ENCODE measurements at places on chromosomes 4 and X. TPM values are rescaled to one million over a fixed set of nuclear protein-coding genes. Genes with fewer than 3 reads are reported as not detected.

GRCh38 chr4:6359536-6360308 is 90.1 kb downstream of the WFS1 start:
- no peak for DNase-seq

- DNase-seq = peak; percentile 37
Measured at GRCh38 chr4:23135792-23136645, 443.3 kb downstream of the GBA3 start.

GRCh38 chrX:19372547-19373331 is 29.0 kb downstream of the PDHA1 start:
- DNase-seq = peak; percentile 10

DNA sequence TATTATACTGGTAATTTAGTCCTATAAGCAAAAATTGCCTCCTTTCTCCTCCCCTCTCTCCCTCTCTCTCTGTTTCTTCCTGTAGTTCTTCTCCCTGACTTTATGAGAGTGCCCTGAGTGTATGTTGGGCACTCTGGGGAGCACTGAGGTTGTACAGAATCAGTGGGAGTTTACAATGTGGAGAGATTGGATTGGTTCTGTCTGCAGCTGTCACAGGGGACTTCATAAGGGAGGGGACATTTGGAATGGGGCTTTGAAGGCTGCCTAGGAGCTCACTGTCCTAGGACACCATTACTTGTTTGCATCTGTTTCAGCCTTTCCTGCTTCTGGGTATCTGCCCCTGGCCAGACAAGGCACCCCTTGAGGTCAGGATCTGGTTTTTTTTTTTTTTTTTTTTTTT is 22.9 kb downstream of the SH3TC1 start:
- no peak for DNase-seq

- no peak for DNase-seq
Measured at GRCh38 chr4:153486281-153487151, 20.4 kb downstream of the TMEM131L start.

GRCh38 chr4:3440011-3440410 is 1.8 kb upstream of the HGFAC start:
- no peak for DNase-seq

- DNase-seq = no peak
Measured at GRCh38 chr4:10096201-10096977, 20.2 kb downstream of the WDR1 start.

GRCh38 chr4:98496152-98496845 is 162.1 kb downstream of the TSPAN5 start:
- DNase-seq = no peak

DNA sequence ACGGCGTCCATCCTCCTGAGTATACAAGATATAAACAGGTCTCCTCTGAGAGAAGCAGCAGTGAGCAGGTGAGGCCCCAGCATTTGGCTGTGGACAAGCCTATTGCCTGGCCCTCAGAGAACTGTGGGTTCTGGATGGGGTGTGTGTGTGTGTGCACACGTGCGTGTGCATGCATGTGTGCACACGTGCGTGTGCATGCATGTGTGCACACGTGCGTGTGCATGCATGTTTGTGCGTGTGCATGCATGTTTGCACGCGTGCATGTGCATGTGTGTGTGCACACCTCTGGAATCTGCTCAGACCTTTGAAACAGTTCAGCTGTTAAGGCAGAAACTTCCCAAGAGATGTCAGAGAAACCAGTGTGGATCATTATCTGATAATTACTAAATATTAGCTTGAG is 22.2 kb upstream of the FHL1 start:
- no peak for DNase-seq

- DNase-seq = no peak
Measured at GRCh38 chrX:28273736-28274135, 292.5 kb upstream of the DCAF8L1 start.

GRCh38 chrX:111560801-111561200 is 49.4 kb downstream of the SERTM2 start:
- no peak for DNase-seq

DNA sequence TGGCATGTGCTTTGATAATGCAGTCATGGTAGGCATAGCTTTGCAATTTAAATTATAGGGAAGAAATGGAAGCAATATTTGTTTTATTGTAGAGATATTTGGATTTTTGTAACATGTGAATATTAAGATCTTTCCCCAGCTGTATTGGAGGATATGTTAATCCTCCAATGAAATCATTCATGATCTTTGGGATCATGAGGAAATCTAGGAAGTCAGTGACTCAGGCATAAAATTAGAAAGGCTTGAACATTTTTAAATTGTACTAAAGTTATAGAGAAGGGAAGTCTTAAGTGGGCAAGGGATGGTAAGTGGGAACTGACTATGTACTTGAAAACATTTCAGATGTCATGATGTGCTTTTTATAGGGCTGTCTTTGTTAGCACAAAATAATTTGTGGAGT is 46.8 kb downstream of the FIP1L1 start:
- no peak for DNase-seq

DNA sequence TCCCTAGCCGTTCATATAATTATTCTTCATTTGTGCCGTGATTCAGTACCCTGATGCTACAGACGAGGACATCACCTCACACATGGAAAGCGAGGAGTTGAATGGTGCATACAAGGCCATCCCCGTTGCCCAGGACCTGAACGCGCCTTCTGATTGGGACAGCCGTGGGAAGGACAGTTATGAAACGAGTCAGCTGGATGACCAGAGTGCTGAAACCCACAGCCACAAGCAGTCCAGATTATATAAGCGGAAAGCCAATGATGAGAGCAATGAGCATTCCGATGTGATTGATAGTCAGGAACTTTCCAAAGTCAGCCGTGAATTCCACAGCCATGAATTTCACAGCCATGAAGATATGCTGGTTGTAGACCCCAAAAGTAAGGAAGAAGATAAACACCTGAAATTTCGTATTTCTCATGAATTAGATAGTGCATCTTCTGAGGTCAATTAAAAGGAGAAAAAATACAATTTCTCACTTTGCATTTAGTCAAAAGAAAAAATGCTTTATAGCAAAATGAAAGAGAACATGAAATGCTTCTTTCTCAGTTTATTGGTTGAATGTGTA is 7.0 kb downstream of the SPP1 start:
- no peak for DNase-seq

DNA sequence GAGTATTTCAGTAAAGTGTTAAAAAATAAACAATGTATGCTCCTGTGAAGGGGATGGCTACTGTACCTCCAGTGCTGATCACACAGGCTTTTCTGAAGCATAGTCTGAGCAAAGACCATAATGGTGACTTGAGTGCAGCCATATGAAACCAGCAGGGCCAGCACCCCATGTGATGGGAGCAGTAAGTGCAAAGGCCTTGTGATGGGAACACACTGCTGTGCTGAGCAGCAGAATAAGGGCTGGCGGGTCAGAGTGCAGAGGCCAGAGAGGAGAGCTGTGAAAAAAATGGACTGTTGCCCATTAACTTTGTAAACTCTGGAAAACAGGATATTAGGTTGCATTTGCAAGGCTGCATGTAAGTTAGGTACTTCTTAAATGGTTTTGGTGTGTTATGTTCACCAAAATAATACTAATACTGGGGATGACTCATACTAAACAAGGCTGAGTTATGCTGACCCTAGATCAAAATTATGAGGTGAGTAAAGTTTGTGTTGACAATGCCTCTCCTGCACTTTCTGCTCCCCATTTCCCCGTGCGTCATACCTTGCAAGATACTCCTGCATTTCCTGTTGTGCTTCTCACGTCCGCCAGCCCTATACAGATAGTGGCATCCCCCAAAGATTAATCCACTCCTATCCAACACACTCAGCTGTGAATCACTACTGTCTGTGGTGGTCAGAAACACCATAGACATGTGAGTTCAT is 67.0 kb upstream of the FAM9A start:
- DNase-seq = no peak

SMAD1 gene
- polyA plus RNA-seq = 64.2 TPM

DNA sequence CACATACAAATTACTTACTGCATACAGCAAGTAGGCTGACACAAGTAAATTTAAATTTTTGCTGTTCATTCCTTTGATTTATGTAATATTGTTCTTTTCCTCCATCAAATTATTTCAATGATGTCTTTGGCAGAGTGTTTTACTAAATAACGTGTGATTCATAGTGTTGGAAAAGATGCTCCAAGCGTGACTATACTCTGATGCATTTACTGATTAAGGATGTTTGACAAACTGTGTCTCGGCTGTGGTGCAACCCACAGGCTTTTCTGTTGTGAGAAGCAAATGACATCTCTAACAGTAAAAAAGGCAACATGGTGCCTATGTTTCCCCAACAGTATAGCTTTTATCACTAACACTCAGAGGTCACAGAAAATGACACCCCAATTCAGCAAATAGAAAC is 540.9 kb downstream of the PPP4R3C start:
- DNase-seq = no peak

GC gene
- 13.5 TPM for polyA plus RNA-seq

DNA sequence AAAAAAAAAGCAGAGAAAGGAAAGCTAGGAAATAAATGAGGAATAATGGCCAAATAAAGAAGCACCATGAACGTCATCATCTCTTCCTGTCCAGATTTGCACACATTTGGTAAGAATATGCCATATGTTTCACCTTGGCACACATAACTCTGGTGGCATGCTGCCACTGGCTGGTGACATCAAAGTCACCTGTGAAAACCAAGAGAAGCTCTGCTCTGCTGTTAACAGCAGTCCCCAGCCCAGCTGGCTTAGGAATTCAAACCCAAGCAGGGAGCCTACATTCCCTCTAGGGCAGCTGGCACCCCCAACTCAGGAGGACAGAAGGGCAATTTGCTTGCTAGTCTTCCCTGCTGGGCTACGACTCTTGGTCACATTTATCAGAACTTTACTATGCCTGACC is 77.6 kb downstream of the RASL11B start:
- DNase-seq = no peak

NCAPG gene
- 29.3 TPM for polyA plus RNA-seq

PAGE5 gene
- not detected for polyA plus RNA-seq

MAGEB17 gene
- polyA plus RNA-seq = not detected

ITGB1BP2 gene
- polyA plus RNA-seq = 0.75 TPM

DNA sequence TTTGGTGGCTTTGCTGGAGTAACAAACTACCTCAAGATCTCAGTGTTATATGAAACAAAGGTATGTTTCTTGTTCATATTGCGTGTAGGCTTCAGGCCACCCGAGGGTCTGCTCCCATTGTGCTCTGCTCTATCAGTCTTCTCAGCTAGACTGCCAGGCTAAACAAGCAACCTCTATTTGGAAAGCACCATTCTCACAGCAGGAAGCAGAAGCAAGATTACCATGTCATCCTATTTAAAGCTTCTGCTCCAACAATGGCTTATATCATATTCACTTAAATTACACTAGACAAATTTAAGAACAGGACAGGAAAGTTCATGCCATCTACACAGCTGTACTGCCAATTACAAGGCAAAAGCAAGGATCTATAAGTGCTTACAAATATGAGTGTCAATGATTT is 385.8 kb downstream of the PPARGC1A start:
- DNase-seq = no peak

RLIM gene
- polyA plus RNA-seq = 29.3 TPM

DNA sequence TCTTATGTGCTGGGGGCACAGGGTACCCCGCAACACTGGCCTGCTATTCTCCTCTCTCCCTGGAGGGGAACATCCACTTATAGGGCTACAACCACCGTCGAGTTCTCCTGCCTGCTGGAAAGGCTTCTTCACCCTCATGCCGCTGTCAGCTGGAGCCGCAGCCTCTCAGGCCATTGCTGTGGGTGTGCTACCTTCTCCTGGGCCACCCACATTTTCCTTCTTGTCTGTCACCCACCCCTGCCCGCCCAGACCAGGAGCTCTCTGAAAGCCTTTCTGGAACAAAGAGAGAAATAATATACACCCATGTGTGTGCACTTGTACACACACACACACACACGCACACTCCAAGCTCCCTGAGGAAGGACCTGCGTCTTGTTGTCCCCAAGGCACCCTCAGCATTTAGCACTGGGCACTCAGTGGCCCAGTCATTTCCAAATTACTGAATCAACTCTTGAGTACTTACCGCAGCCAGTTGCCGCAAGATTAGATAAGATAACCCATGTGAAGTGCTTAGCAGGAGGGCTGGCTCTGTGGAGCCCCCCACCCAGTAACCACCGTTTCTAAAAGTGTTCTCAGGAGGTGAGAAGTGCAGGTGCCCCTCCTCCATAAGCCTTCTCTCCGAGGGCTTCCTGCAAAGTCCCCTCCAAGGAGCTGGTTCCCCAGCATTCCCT is 50.2 kb downstream of the CPZ start:
- DNase-seq = no peak

CLDN34 gene
- polyA plus RNA-seq = 0.19 TPM

GRCh38 chrX:132565273-132565672 is 76.4 kb upstream of the MBNL3 start:
- no peak for DNase-seq

APLN gene
- polyA plus RNA-seq = 4.6 TPM

GRCh38 chrX:153669174-153669890 is 4.3 kb downstream of the PNCK start:
- DNase-seq = no peak

GRCh38 chr4:14857981-14858380 is 144.3 kb upstream of the CPEB2 start:
- no peak for DNase-seq

ZNF630 gene
- 4.6 TPM for polyA plus RNA-seq

RNF175 gene
- polyA plus RNA-seq = 6.4 TPM

DNA sequence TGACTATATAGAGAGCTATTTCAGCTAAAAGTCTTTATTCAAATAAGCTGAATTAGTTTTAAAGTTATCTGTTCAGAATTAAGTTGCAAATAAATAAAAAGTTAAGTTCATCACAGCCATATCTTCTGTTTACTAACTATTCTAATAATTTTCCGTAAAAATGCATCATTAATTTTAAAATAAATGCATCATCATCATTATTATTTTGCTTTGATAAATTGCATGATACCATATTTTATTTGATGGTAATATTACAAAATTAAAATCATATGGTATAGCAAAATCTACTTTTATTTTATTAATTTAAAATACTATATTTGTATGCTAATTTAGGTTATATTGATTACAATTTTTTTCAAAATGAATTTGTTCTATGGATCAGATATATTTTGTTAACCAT is 357.3 kb upstream of the NDST4 start:
- no peak for DNase-seq

GAR1 gene
- polyA plus RNA-seq = 43.8 TPM

DNA sequence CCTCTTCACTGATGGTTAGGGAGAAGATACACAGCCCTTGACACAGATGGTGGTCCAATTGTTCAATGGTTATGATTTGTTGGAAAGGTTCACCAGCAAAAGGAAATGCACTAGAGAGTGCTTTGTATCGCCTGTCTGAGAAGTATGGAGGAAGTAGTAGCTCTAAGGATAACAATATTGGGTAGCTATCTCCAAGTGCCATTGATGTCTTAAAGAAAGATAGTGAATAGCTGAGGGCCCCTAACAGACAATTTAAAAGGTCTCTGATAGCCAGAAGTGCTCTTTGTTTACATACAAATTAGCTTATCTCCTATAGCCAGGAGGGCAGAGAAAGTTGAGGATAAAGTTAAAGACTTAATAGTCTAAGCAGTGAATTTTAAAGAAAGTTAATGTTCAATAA is 33.9 kb upstream of the BLTP1 start:
- no peak for DNase-seq

SLC34A2 gene
- 0.85 TPM for polyA plus RNA-seq

GRCh38 chr4:24209131-24209530 is 319.3 kb upstream of the PPARGC1A start:
- no peak for DNase-seq

GRCh38 chr4:39698424-39699009 is 581 bp downstream of the UBE2K start:
- peak; percentile 60 for DNase-seq

- DNase-seq = no peak
Measured at GRCh38 chr4:185912779-185913178, 100.8 kb upstream of the SORBS2 start.

GRCh38 chr4:6885953-6886557 is 23.6 kb upstream of the TBC1D14 start:
- no peak for DNase-seq

KIAA1210 gene
- polyA plus RNA-seq = 3.1 TPM

All from left renal pelvis (tissue), 4 donors.